Endothelial cell of umbilical vein (primary cell): ENCODE measurements at places on chromosomes 1 and 21.

DNA sequence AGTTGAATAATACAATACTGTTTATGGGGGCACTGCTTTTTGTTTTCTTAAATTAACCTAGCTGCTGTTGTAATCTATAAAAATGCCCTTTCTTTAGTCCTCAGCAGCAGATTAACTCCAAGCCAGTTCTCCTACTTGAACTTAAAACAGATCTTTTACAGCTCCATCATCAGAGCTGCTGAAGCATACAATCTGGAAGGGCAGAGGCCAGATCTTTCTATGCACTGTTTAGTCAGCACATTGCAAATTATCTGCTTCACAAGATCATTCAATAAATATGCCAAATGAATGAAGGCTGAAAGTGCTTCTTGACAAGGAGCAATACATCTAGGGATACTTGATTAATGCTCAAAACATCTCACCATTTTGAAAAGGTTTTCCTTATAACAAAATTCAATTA is 115.8 kb downstream of the PLPPR5 start:
- no peak for DNase-seq

DNA sequence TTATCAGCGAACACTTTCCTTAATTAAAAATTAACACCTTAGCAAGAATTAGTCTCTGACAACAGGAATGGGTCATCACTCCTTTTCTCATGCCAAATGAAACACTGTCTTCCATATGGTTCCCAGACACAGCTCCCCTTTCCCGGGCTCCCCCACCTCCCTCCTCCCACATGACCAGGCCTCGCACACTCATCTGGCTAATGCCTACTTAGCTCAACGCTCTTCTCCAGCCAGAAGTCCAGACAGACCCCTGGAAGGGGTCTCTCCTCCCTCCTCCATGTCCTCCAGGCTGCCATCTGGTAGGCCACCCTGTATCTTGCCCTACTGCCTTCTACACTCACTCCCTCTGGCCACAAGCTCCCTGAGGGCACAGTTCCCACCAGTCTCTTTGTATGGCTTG is 39.9 kb downstream of the KCNC4 start:
- DNase-seq, result no peak

DNA sequence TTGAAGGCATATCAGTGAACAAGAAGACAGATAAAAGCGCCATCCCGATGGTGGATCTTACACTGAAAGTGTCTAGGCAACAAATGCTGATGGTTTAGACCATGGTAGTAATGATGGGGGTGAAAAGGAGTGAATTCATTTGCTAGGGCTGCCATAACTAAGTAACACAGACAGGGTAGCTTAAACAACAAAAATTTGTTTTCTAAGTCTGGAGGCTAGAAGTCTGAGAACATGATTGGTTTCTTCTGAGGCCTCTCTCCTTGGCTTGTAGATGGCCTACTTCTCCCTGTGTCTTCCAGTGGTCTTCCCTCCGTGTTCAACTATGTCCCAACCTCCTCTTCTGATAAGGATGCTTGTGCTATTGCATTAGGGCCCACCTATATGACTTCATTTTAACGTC is 13.4 kb upstream of the RAB3B start:
- no peak for DNase-seq

DNA sequence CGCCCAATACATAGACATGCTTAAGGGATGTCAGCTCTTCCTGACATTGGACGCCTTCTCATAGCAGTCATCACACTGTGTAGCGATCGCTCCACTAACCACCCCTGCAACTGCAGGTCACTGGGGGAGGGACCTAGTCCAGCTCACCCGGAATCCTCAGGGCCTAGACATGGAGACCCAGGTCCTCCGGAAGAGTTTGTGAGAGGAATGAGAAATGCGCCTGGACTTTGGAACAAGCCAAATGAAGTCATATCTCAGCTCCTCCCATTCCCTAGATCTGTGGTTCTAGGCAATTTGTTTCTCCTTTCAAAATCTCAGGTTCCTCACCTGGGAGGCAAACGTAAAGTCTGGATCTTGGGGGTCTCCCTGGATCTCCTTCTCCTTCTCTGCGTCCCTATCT is 253.3 kb downstream of the KAZN start:
- no peak for DNase-seq

- DNase-seq, result no peak
Observed at GRCh38 chr1:47576758-47577115, 138.9 kb downstream of the FOXD2 start.

DNA sequence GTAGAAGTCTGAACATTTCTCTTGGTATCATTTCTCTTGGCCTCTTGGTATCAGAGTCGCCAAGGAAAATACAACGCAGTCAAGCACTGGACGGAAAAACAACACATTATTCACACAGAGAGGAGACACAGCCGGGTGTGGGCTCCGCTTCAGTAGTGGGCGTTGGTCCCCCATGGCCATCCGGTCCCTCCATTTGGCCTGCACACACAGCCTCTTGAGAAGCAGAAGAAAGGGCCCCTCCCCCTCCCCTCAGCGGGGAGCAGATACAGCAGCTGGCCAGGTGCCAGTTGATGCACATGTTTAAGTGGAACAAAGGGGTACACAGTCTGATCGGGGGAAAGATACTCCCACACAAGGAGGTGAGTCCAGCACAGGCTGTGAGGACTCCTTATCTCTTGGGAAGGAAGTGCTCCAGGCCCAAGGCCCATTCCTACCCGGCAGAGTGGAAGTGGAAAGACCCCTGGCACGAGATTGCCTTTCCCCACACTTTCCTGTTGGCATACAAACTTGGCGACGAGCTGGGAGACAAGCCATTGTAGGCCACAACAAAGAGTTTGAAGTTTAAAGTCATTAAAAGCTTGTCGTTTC is 311.3 kb downstream of the FAM72C start:
- no peak for DNase-seq

- DNase-seq, result peak; percentile 12
Observed at GRCh38 chr1:72140222-72140621, 142.1 kb downstream of the NEGR1 start.

GRCh38 chr21:45940091-45940490 is 41.5 kb upstream of the COL6A1 start:
- no peak for DNase-seq

- DNase-seq, result peak; percentile 69
Observed at GRCh38 chr1:67683766-67684525, 1.1 kb upstream of the GADD45A start.

DNA sequence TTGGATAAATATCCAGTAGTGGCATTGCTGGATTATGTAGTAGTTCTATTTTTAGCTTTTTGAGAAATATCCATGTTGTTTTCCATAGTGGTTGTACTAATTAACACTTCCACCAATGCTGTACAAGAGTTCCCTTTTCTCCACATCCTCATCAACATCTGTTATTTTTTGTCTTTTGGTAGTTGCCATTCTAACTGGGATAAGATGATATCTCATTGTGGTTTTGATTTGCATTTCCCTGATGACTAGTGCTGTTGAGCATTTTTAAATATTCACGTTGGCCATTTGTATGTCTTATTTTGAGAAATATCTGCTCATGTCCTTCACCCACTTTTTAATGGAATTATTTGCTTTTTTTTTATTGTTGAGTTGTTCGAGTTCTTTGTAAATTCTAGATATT is 183.9 kb downstream of the PTPRU start:
- DNase-seq, result no peak

DNA sequence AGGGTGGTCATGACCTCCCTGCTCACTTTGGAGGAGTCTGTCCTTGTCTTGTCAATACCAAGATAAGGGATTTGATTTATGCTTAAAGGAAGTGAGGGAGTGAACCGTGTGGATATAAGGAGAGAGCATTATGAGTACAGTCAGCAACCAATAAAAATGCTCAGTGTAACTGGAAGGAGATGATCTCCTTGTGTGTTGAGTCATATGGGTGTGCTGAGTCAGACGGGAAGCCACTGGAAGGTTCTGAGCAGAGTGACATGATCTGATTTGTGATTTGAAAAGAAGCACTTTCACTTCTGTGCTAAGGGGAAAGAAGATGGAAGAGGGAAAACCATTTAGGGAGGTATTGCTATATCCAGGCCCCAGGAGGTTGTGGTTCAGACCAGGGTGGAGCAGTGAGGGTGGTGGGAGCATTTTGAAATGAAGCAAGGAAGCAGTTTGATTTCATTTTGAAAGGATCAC is 2.5 kb upstream of the BCL10 start:
- peak; percentile 93 for DNase-seq

- no peak for DNase-seq
Observed at GRCh38 chr1:39440856-39441255, 50.6 kb upstream of the BMP8A start.

DNA sequence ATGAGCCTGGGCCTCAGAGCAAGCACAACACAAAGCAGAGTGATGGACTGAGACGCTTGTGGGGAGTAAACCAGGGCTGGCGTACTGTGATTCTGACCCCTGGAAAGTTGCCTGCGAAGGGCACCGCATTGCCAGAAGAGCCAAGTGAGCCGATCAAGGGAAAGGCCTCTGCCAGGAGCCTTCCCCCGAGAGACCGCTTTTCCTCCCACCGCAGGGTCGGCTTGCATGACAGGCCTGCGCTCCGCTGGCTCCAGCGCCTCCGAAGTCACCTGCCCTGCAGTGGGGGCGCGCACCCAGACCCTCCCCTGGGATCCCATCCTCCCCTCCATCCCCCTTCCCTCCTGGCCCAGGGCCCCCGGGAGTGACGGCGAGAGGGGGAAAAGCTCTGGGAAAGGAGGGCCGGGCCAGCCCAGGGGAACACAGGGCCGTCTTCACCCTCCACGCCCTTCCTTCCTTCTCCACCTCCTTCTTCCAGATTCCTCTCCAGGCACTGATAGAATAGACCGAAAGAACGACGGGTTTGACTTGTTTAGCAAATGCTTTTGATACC is 165.0 kb downstream of the TRIM33 start:
- DNase-seq, result peak; percentile 2

DNA sequence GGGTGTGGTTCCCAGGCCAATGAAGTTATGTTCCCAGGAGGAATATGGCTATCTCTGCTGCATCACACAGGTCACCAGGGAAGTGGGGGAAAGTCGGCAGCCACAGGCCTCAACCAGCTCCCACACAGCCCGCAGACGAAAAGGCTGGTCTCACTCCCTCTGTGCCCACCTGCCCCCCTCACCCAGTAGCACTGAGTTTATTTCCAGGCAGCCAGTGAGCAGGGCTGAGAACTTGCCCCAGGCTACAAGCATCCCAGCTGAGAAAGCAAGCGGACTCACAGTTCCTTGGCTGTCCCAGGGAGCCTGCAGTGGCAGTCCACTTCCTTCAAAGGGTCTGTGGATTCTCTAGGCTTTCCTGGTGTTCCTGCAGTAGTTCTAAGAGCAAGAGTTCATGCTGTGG is 68.9 kb downstream of the SLC5A9 start:
- no peak for DNase-seq

GRCh38 chr1:160859166-160859565 is 3.5 kb downstream of the CD244 start:
- DNase-seq, result no peak

- no peak for DNase-seq
Observed at GRCh38 chr1:228001738-228002535, 4.9 kb upstream of the WNT3A start.

GRCh38 chr1:118204105-118204504 is 19.1 kb upstream of the SPAG17 start:
- no peak for DNase-seq
